ENCODE measurements at places on chromosomes 2 and 18.

- DNase-seq = no peak
Measured at GRCh38 chr18:62450546-62451410, 72.0 kb upstream of the ZCCHC2 start.

- DNase-seq = no peak
Measured at GRCh38 chr2:218607436-218608115, at the start of gene PLCD4. Gene PLCD4, plus strand, starts transcription at chr2:218607899. Its CDS starts 7,841 bp downstream, at chr2:218615740.

DNA sequence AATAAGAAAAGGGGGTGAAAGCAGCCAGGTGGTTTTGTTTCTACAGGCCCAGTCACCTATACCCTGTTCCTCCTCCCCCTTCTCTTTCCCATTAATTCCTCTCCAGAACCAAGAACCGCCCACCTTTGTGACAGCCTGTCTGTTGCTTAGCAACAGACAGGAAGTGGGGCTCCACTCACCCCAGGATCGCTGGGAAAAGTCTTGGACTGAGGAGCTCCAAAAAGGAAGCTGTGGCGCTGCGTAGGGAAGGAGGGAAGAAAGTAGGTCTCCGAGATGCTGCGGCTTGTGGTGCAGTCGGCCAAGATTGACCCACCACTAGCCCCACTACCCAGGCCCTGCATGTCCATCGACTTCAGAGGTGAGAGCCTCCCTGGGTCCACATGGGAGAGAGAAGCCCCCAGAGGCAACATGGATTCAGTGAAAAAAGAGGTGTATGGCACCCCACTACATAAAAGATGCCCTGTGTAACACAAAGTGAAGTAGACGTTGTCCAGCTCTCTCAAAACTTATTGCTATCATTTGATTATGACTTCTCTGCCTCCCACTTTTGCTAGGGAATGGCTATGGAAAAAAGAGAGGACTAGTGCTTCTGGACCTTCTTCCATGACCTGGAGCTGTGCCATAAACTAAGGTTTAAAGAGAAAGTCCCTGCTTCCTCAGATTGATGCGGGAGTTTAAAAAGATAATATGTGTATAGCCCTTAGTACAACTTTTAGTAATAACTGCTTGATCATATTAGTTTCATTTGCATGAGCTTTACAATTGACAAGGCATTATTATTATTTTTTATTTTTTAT is at the start of gene FER1L5:
FER1L5 (plus strand) TSS at position 201 of the 797 bp plus-strand sequence; CDS start at position 274, 73 bp downstream.
- no peak for DNase-seq

- no peak for DNase-seq
Measured at GRCh38 chr2:60549238-60549927, 4.1 kb downstream of the BCL11A start.

DNA sequence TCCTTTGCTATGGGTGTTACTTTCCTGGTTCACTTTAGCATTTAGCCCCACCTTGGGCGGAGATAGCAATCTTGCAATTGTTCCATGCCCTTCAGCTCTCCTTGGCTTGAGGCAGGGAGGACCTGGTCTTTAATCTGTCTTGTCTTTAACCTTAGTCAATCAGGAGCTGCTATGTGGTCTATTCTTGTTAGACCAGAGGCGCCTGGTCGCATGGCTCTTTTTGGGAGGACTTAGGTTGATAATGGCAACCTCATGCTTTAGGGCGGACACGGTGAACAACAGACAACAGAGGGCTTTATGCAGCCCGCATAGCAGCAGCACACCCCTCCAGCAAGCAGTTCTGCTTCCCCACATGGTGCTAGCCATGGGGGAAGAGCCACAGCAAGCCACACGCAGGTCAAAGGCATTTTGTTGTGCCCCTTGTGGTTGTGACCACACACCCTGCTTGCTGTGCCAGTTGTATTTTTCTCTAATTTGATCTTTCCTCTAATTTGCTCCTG is 17.7 kb upstream of the ZDBF2 start:
- no peak for DNase-seq

DNA sequence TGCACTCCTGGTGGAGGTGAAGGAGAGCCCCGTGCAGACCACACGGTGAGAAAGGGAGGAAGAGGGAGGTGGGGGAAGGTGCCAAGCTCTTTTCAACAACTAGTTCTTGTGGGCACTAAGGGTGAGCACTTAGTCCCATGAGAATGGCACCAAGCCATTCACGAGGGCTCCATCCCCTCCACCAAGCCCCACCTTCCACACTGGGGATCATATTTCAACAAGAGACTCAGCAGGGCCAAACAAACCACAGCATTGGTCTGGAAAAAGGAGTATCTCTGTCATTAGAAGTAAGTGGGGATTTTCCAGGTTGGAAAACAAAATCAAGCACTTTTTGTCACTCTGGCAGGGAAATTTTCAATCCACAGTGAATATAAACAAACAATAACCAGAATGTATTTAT is 38.4 kb downstream of the ZAP70 start:
- no peak for DNase-seq

DNA sequence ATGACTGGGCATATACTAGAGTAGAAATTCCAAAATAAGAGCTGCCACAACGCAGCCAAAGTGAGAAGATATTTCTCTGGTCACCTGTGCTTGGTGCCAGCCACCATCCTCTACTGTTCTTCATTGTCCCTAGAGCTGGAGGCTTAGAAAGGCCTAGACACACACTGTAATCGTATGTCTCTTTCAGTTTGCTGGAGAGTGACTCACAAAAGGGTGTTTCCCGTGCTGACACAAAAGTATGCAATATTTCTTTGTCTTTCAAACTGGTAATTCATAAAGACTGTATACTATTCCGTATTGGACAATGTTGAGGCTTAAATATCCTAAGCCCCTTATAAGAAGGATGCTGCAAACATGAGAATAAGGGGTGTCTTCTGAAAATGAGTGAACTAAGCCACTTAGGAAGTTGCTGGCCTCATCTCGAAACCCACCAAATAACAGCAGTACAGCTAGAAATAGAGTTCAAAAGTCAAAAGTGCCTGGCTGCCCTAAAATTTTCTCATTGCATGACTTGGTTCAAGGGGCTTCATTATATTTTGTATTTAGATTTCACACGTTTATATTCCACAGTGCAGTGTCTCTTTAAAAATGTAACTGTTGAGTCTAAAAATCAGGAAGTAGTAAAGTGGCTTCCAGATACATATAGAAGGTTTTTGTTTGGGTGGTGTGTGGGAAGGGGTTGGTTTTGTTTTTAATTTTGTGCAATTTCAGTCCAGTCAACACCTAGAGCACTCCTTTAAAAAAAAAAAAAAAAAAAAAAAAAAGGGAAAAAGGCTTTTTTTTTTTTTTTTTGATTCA is 601.1 kb downstream of the ARHGAP15 start:
- DNase-seq = no peak

DNA sequence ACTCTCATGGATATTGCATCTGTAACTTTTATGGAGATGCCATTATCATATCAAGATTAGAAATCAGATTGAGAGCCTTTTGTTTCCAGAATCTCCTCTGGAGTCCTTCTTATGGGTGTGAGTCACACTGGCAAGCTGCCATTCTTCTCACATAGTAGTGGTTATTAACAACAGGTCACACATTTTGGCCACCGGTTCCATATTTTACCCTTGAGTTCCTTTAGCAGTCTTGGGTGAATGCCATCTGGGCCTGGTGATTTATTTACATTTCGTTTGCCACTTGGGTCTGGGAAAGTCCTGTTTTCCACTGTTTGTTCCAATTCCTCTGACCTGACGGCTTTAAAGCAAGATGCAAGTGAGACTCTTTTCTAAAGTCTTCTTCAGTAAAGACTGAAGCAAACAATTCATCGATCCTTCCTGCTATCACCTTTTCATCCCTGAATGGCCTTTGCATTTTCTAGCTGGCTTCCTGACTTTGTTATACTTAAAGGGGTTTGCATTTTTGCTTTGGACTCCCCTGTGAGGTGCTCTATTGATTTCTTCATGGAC is 80.5 kb upstream of the CAVIN2 start:
- DNase-seq = no peak

DNA sequence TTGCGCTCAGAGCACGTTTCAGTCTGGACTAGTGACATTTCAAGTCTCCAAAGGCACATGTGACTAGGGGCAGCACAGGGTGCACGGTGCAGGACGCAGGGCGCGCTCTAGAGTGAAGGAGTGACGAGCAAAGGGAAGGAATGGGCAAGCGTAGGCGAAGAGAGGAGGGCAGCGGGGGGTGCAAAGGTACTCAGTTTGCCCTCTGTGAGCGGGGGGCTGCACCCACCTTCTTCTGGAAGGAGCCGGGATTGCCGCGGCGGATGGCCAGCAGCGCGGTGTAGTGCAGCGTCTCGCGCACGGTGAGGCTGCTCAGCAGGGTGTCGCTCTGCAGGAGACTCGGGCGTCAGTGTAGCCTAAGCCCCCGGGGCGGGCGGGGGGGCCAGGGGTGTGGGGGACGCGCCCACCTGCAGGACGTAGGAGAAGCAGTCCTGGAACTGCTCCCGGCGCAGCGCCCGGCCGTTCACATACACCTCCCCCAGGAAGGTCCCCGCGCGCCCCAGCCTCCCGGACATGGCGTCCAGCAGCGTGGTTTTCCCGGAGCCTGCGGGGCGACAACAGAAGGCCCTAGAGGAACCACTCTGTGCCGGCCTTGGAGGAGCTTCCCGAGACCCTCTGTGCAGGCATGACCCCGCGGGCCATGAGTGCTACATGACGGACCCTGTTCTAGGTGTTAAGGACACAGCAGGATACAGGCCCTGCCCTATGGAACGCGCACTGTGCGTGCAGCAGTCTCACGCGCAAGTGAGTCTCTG is 6.9 kb downstream of the ABCG5 start:
- no peak for DNase-seq

- no peak for DNase-seq
Measured at GRCh38 chr2:144570566-144570965, 50.6 kb upstream of the ZEB2 start.

DNA sequence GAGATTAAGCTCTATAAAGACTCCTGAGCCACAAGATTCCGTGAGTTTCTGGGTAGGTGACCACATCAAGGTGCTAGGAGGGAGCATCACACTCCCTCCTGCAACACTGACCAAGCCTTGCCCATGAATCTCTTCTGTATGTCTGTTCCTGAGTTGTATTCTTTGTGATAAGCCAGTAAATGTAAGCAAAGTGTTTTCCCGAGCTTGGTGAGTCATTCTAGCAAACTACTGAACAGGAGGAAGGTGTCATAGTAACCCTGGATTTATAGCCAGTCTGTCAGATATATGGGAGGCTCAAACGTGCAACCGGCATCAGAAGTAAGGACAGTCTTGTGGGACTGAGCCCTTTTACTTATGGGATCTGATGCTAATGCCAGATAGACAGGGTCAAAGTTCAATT is 346.1 kb upstream of the KYNU start:
- no peak for DNase-seq

GRCh38 chr2:217162533-217162932 is 302.7 kb upstream of the TNP1 start:
- peak; percentile 1 for DNase-seq

DNA sequence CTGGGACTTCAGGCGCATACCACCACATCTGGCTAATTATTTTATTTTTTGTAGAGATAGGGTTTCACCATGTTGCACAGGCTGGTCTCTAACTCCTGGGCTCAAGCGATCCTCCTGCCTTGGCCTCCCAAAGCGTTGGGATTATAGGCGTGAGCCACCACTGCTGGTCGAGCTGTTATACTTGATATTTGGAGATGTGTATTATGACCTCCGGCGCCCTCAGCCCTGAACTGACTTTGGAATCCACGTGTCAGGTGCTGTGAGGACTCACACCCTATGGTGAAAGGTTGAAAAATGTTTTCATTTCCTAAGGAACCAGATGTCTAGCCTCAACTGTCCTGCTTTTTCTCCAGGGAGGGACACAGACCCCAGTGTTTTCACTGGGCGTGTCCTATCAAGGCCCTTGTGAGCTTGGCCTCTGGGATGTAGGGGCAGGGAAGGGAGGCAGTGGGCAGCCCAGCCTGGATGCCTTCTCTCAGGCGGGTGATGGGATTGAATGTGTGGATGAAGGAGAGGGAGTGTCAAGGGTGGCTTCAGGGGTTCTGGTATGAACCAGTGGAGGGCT is 56.4 kb upstream of the HAAO start:
- DNase-seq = no peak

DNA sequence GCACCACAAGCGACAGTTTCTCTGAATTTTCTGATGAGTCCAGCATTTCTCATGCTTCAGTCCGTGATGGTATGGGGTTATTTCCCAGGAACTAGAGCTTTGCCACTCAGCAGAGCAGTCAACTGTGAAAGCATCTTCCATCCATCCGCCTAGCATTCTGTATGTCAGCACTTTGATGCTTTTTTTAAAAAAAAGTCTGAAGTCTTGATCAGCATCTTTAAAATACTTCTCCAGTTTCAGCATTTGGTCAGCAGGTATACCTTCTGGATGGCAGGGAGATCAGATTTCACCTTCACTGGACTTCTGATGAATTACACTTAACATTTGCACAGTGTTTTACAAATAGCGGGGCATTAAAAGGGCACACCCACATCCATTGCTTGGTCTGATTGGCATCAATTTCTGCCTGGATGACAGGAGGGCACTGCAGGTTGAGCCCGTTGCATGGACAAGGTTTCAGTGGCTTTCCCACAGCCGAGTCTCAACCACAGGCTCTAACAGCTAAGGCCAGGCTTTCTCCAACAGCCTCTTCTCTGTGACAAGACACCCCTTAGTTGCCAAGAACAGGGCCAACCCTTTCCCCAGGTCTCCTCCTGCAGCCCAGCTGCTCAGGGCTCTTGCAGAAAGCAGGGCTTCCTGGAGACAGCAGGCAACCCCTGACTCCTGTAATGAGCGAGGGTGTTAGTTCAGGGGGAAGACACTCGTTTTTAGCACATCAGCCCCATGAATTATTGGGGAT is 54.0 kb downstream of the EMILIN2 start:
- DNase-seq = no peak

- DNase-seq = no peak
Measured at GRCh38 chr2:58925676-58926081, 684.6 kb upstream of the FANCL start.

DNA sequence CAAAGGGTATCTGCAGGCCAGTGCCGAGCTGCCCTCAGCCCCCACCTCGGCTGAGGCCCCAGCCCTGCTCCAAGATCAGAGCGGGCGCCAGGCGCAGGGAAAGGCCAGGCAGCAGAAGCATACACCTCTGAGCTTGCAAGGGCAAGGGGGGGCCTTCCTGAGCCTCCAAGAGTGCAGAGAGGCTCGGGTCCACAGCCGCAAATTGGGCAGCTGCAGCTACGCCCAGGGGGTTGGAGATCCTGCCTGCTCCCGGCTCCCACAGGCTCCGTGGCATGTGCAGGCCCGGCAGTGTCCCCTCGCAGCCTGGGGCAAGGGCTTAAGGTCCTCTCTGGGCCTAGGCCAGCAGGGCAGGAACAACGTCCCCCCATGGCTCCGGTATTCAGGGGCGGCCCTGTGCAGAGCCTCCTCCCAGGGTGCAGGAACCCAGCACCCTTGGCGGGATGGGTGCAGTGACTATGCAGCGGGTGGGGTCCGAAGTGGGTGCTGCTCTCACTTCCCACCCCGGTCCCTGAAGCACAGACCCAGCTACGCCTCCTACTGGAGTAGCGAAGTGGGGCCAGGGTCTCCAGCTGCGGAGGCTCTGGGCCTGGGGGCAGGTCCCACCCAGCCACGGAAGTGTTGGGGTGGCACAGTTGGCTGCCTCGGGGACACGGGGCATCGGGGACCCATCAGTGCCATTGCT is 120.2 kb upstream of the TMEFF2 start:
- DNase-seq = no peak

- DNase-seq = no peak
Measured at GRCh38 chr2:113266431-113266830, 12.3 kb downstream of the PAX8 start.

GRCh38 chr2:6623746-6624145 is 242.0 kb downstream of the CMPK2 start:
- no peak for DNase-seq

Measured in activated CD4-positive, alpha-beta T cell treated with anti-CD3 and anti-CD28 coated beads, Interleukin-2, amount 50 U/mL, for 1 hour (primary cell).